NCI-H146 (cell line): ENCODE measurements at places on chromosomes 7 and 10.

DNA sequence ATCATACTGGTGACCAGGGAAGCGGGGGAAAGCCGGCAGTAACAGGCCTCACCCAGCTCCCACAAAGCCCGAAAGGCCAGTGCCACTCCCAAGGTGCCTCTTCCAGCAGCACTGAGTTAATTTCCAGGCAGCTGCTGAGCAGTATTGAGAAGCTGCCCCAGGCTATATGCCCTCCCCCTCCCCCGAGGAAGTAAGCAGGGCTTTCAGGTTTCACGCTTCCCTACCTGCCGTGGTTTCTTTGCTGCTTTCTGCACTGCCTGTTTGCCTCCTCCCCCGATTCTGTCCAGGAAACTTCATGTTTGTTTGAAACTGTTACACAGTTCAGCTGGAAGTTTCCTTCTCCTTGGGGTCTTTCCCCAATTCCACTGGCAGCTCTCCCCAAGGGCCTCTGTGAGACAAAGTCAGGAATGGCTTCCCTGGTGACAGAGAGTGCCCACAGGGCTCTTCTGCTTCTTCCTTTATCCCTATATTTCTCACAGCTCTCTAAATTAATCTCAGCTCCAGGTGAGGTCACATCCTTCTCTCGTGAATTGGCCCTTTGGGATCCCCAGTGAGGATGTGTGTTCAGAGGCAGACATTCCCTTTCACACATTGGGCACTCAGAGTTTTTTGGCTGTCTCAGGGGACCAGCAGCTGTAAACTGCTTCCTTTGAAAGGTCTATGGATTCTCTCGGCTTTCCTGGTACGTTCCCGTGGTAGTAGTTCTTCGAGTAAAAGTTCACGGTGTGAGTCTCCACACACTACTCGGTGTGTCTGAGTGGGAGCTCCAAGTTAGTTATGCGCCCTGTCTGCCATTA lies 19.4 kb downstream of the C1GALT1 start:
- DNase-seq: peak; percentile 50

- no peak for DNase-seq
These were observed 169.6 kb downstream of the CCSER2 start for GRCh38 chr10:84497978-84498377.

DNA sequence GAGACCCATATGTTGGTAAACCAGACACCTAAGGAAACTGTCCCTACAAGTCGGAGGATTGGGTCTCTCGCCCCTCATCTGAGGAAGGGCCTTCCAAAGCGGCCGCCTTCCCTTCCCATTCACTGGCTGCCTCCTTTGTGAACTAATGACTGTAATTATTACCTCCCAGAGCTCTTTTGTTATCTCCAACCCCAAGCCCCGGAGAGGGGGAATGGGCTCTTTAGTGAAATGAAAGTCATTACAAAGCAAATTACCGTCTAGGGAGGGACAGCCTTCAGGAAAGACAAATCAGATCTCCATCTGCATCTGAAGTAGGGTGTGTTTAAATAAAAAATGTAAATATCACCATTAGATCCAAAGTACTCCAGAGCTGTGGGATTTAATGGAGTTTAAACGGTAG lies 2.6 kb upstream of the GAD2 start:
- DNase-seq: peak; percentile 94

DNA sequence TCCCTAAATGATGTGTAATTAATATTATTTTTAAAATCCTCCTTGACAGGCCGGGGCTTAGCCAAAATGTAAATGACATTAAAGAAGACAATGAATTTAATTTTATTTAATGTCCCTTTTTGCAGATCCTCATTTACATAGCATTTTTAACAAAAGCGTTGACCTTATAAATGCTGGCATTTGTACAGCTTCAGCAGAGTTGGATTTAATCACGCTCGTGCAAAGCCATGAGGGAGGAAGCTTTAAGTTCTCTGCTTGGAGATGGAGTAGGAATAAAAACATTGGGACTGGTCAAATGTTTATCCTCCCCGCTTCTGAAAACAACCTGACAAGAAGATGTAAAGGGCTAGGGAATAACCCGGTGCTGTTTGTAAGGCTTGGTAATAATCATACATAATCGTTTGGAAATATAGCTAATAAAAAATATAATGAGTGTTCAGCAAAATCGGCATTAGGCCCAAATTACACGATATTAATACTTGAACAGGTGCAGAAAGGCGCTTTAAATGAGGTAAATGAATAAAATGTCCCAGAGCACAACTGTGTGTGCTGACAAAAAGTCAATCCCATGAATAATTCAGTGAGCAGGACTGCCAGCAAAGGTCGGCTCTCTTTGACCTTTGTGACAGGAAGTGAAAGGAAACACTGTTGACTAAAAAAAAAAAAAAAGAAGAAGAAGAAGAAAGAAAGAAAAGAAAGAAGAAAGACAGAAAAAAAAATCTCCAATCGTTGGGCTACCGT lies 11.5 kb downstream of the EBF3 start:
- DNase-seq: no peak

DNA sequence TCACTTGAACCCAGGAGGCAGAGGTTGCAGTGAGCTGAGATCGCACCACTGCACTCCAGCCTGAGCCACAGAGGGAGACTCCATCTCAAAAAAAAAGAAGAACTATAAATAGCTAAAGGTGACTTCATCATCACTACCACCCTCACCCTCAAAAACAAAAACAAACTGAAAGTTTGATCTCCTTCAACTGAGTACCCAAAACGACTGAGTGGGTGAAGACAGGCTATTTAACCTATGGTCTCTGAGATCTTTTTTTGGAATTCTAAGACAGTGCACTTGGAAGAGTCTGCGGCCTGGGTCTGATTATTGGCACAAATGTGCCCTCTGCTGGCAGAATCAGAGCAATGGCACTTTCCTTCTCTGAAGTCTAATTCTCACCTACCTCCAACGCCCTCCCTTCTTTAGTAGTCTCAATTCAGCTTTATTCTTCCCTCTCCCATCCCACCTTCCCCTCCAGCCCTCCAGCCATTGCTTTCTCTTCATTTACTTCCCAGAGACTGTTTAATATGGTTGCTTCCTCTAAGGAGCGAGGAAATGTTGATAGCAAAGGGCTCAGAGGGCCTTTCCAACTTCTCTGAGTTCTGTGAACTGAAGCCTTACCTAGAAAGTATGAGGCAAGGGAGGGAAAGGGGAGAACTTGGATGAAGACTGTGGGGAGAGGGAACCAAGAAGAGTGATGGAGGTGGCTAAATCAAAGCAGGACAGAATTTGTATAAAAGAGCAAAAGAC lies 2.9 kb upstream of the MYOZ1 start:
- DNase-seq: peak; percentile 59

GRCh38 chr10:34193931-34194626 lies 621.0 kb downstream of the PARD3 start:
- DNase-seq: no peak

DNA sequence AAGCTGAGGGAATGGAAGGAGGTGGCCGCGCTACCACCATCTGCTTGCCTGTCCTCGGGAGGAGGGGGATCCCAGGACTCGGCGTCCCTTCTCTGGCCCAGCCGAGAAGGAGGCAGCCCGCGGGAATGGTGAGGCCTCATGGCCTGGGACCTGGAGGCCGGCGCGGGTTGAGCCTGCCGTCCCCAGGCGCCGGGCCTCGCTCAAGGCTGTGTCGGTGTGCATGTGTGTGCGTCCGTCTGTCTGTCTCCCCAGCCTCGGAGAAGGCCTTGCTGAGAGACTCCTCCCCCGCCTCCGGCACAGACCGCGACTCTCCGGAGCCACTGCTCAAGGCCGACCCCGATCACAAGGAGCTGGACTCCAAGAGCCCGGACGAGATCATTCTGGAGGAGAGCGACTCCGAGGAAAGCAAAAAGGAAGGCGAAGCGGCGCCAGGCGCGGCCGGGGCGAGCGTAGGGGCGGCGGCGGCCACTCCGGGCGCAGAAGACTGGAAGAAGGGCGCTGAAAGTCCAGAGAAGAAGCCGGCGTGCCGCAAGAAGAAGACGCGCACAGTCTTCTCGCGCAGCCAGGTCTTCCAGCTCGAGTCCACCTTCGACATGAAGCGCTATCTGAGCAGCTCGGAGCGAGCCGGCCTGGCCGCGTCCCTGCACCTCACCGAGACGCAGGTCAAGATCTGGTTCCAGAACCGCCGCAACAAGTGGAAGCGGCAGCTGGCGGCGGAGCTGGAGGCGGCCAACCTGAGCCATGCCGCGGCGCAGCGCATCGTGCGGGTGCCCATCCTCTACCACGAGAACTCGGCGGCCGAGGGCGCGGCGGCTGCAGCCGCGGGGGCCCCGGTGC lies 1.3 kb downstream of the HMX3 start:
- DNase-seq: no peak

- peak; percentile 29 for DNase-seq
These were observed 603 bp upstream of the TWIST1 start for GRCh38 chr7:19117870-19118608.

DNA sequence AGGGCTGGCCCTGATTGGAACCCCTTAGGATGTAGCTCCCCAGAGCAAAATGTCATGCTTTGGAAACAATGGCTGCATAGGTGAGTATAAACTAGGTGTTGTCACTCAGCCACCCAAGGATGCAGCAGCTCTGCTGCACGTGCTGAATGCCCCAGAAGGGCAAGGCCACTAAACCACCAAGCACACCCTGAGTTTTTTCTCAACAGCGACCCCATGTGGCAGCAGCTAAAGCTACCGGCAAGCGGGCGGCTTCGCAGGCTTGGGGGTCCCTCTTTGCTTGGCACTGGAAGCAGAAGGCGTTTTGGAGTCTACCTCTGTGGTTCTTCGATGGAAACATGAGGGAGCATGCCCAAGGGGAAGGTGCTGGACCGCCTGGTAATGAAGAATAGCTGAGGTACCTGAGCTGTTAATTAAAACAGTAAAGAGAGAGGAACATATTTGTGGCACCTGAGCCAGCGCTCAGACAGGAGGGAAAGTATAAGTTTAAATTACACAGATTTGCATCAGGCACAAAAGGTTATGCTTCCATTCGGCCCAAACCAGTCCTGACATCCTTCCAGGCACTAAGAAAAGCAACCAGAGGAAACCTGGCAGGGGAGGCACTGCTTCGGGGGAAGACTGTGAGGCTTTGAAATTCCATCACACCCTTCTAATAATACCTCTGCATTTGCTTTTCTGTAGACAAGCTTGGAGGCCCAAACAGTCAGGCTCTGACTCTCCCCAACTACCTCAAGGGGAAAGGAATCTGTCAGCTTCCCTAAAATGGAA lies 152.1 kb downstream of the GFRA1 start:
- DNase-seq: no peak

- no peak for DNase-seq
These were observed 170.9 kb upstream of the RHEB start for GRCh38 chr7:151690606-151691005.

DNA sequence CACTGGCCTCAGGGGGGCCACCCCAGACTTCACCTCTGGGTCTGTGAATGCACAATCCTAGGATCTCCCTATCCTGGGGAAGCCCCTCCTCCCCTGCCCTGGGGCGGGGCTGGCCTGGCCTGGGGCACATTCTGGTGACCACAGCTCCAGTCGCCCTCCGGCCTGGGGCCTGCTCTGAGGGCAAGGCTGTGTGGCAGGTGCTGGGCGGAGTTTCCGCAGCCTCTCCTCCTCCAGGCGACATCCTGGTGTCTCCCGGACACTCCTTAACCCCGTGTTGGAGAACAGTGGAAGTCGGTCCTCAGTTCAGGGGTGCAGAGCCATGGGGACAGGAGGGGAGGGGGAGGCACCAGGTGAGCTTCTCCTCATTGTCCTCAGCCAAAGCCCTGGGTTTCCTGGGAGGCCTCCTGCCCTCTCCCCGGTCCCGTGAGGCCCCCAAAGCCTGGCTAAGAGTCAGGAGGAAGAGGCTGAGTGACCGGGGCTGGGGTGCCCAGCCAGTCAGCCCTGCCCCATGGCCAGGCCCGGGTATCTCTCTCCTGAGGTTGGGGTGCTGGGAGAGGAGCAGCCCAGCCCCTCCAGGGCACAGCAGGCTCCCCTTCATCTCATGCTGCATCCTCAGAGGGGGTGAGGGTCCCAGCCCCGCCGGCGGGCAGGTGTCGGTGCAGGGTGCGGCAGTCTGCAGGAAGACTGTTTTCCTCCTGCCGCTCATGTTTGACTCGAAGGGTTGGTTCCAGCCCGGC lies 22.6 kb downstream of the UNCX start:
- DNase-seq: no peak

- DNase-seq: no peak
These were observed 36.0 kb downstream of the MALSU1 start for GRCh38 chr7:23335136-23335535.

DNA sequence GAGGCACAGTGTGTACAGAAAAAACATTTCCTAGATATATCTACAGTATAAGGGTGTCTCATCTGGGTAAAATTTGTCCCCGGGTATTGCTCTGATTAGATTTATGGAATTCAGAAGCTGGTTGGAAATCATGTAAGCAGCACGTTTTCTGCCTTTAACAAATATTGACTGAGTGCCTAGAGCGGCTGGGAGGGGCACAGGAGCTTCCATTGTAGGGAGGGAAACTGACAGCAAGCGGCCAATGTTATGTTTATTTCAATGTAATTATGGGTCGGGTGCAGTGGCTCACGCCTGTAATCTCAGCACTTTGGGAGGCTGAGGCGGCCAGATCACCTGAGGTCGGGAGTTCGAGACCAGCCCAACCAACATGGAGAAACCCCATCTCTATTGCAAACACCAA lies 4.4 kb upstream of the RFC2 start:
- DNase-seq: peak; percentile 8
